ENCODE measurements at places on chromosomes 11 and 22.
A peak's percentile ranks its signal among the peaks of the same experiment; 100 is the strongest.

DNA sequence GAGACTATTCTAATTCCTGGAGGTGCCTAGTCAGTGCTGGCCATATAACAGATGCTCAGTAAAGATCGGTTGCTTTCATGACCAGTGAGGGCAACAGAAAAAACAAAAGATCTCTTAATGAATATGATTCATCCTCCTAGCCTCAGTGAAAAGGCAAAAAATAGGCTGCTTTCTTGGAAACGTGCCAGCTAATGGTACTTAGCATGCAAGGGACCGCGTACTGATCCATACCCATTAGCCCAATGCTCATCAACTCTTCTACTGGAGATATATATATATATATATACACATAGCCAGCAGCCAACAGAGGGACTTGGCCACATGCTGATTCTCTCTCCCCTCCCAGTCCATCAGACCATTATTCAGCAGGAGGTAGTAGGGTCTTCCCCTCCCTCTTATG, 320.4 kb downstream of the KIRREL3 start:
- no peak for DNase-seq

GRCh38 chr22:29801153-29801552, 34.0 kb downstream of the UQCR10 start:
- DNase-seq, result no peak

GRCh38 chr11:46916286-46917108, 1.9 kb downstream of the LRP4 start:
- peak; percentile 89 for DNase-seq

GRCh38 chr11:87063982-87064381, 26.2 kb downstream of the TMEM135 start:
- no peak for DNase-seq

GRCh38 chr11:86192519-86193257, 51.9 kb upstream of the EED start:
- DNase-seq, result no peak

DNA sequence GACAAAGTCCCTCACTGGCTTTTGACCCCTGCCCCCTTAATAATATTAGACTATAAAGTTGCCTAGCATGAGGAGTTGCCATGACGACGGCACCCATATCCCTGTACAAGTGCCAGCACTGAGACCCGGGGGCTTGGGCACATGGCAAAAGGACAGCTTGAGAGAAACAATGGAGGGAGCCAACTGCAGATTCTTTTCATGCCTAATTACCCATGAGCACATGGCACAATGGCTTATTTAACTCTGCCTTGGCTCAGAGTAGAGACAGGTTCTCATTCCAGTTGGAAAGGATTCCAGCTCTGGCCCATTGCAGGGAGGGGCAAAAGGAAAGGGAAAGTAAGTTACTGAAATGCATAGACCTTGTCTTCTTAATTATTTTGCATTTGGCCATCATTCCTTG, 261.2 kb upstream of the UBASH3B start:
- DNase-seq, result no peak
